LHCN-M2 (cell line): ENCODE measurements at places on chromosomes 2 and 18. TPM values are rescaled to one million over a fixed set of nuclear protein-coding genes. Genes with fewer than 3 reads are reported as not detected.

Gene AOX1
- total RNA-seq: 41.5 and 43.0 TPM in 2 replicates

DNA sequence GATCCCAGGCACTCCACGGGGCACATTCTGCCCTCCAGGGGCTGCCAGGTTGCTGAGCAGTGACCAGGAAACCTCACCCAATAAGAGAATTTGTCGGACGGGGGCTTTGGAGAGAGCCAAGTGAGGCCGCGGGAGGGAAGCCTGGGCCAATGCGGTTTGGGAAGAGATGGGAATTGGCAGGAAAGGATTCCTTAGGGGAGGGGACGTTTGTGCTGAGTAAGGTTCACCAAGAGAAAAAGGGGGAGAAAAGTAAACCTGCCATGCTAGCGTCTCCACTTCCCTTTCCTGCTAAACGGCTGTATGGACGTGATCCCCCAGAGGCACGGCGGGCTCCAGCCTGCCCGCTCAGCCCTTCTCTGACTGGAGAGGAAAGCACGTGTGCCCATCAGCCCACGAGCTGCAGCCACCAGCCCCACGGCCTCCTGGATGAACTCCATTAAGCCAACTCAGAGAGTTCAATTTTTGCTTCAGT, 194.4 kb upstream of the ID2 start:
- no peak for DNase-seq

GRCh38 chr2:120957905-120958304, 222.2 kb downstream of the GLI2 start:
- DNase-seq: no peak

GRCh38 chr2:98379311-98380202, 33.3 kb downstream of the CNGA3 start:
- peak; percentile 28 for DNase-seq

Gene CTAGE1
- total RNA-seq: not detected in 2 replicates

- DNase-seq: no peak
Measured at GRCh38 chr2:108974674-108975073, 14.3 kb downstream of the EDAR start.

DNA sequence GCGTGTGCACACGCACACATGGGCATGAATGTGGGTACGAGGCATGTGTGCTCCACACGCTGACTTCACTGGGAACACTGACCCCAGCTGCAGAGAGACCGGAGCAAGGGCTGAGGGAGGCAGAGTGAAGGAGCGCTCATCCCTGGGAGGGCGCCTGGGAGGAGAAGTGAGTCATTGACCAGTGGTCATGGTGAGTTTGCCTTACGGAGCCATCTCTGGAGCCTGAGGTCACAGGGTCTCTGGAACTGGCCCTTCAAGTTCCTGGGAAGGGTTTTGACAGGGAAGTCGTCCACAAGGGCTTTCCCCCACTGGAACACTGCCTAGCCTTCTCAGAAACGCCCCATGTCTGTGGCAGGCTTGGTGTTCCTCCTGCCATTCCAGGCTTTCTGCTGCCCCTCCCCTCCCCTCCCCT, 14.3 kb upstream of the TMEM185B start:
- peak; percentile 86 for DNase-seq

GRCh38 chr2:16199882-16200553, 259.7 kb downstream of the MYCN start:
- DNase-seq: no peak

Gene DPYSL5
- not detected in 2 replicates for total RNA-seq

Gene CLEC4F
- not detected in 2 replicates for total RNA-seq
